ENCODE measurements at places on chromosomes 12 and 14.

DNA sequence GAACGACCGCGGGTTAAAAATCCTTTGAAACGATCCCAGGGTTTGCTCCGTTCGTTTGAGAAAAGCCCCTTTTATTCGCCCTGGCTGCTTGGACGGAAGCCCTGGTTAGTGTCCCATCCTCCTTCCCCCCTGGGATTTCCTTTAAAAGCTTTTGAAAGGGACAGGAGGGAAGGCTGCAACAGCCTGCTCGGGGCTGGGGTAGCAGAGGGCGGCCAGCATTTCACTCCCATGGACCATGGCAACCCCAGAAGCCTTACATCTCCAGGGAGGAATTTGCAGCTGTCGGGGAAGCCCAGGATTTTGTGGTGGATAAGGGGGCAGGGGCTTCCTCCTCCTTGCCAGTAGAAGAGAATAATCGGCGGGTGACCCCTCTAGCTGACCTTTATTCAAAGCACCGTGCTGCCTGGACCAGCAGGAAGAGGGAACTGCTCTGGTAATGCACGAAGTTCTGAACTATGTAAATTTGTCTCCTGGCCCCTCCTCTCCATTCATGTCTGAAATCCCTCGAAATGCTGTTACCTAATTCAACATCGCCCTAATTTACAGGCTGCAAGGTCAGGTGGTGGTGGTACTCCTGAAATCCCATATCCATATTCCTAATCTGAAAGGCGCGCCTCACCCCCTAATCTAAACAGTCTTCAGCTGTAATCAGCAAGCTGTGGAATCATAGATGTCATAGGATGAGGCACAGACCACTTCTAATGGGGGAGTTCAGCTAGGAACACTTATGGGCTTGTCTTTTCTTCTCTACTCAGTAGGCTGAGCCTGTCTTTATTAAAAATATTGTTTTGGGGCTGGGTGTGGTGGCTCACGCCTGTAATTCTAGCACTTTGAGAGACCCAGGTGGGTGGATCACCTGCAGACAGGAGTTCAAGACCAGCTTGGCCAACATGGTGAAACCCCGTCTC, 1.0 kb upstream of the CLIP1 start:
- DNase-seq = no peak

DNA sequence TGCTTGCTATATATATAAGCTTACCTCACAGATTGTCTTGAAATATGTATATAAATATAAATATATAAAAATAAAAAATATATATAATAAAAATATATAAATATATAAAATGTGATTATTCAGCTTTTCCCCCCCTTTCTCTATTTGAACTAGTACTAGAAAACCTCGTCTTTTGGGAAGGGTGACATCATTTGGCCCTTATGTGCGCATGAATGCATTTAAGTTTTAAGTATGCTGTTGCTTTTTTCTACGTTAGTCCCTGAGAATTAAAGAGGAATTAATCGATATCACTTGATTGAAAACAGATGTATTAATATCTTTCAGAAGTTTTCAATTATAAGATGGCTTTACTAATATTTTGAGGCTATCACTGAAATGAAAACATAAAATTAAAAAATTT, 69.9 kb downstream of the RAD51B start:
- DNase-seq = no peak

- no peak for DNase-seq
These were observed 236.6 kb downstream of the C12orf75 start for GRCh38 chr12:105567061-105567460.

DNA sequence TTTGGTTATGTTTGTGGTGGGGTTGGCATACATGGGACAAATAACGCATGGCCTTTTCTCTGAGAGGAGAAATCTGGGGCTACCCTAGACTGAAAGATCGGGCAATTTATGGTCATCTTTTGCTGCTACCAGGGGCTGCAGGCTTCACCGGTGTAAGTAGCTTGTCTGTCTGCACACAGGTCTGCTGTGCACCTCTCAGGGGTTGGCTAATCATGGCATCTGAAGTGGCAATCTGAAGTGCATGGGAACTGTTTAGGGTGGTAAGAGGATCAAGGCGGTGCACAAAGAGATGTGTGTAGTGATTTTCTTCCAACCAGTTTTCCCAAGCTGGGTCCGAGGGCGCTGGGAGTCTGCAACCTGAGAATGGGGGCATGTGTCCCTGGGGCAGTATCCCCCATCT, 141.3 kb downstream of the EMP1 start:
- no peak for DNase-seq
